ENCODE measurements at places on chromosomes 2 and 18.
A peak's percentile ranks its signal among the peaks of the same experiment; 100 is the strongest.

- DNase-seq = no peak
Measured at GRCh38 chr2:166106431-166107015, 21.3 kb downstream of the SCN1A start.

GRCh38 chr2:120511947-120512710, 166.2 kb downstream of the INHBB start:
- no peak for DNase-seq

DNA sequence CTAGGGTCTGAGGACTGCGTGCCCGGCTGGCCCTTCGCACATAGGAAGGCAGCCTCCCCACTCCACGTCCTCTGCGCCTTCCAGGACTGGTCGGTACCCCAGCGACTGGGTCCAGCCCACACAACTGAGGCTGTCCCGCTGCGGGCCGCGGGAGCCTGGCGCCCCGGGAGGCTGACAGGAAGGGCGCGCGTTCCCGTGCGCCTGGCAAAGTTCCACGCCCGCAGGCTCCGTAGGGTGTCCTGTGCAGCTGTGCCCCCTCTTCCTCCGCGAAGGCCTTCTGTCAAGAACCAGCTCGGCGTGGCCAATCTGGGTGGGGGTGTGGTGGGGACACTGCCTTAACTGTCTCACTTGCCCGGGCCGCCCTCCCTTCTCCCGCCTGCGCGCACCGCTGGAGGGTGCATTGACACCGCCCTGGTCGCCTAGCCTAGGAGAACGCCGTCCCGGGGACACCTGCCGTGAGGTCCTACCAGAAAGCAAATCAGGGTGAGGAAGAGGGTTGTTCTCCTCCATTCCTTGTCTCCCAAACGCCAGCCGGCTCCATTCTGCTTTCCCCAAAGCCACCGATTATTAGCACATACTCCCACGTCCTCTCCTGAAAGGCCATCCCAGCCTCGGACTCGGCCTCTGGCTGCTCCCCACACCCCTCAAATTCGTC, 618 bp upstream of the LYPD1 start:
- no peak for DNase-seq

DNA sequence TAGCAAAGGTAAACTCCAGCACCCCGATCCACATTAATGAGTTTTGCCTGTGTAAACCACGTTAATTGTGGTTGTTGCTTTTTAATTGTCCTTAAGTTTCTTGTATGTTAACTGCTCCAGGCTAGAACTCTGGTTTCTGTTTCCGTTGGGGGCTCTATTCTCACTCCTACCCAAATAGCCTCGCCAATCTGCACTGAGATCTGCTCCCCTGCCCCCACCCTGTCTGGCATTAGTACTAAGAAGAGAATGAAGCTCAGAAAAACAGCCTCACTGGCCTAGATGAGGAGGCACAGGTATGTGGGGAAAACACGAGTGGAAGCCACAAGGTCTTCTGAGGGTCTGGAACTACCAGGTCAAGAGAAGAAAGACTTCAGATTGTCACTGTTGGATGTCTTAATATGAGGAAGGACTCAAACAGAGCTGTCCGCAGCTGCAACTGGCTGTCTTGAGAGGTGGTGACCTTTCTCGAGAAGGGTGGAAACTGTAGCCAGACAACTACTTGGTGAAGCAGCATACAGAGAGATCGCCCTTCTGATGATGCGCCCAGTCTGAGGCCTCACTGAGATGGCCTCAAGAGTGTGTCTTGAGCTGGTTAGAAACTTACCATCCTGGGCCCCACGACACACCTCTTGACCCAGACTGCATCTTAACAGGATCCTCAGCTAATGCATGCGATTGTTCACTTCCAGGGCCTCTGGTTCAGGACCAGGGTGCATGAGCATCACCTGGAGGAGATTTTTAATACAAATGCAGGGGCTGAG, 73.1 kb downstream of the TGOLN2 start:
- DNase-seq = no peak

DNA sequence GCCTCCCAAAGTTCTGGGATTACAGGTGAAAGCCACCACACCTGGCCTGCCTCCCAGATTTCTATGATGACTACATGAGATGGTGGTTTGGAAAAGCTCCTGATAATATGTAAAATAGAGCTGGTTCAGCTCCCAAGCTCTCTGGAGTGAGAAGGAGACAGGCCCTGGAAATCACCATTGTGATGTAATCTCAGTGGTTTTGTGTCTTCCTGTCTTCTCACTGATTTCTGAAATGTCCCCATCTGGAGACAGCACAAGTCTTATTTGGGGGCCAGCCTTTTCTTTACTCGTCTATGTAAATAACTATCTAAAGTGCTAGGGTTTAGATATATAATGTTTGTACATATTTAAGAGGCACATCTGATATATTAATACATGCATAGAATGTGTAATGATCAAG, 64.0 kb downstream of the CCNT2 start:
- no peak for DNase-seq

DNA sequence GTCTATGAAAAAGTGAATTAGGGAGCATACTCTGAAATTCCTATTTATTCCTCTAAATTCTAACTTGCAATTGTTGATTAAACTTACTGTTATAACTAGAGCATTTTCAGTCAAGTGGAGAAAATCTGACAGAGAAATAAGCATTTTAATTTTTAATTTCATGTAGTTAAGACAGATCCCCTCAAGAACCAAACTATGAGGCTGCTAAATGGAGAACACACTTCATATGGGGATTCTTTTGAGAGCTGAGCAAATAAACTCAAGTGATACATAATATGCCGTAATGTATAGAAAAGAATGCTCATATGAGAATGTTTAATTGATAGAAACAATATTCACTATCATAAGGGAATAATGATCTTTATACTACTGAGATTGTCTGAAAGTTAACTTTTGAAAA, 340.8 kb downstream of the ERBB4 start:
- DNase-seq = no peak

- DNase-seq = peak; percentile 79
Measured at GRCh38 chr2:84919885-84920580, 14.6 kb downstream of the TMSB10 start.

GRCh38 chr2:76567478-76567877, 856.8 kb upstream of the GCFC2 start:
- DNase-seq = no peak

GRCh38 chr2:19312949-19313348, 45.5 kb downstream of the OSR1 start:
- DNase-seq = peak; percentile 12

DNA sequence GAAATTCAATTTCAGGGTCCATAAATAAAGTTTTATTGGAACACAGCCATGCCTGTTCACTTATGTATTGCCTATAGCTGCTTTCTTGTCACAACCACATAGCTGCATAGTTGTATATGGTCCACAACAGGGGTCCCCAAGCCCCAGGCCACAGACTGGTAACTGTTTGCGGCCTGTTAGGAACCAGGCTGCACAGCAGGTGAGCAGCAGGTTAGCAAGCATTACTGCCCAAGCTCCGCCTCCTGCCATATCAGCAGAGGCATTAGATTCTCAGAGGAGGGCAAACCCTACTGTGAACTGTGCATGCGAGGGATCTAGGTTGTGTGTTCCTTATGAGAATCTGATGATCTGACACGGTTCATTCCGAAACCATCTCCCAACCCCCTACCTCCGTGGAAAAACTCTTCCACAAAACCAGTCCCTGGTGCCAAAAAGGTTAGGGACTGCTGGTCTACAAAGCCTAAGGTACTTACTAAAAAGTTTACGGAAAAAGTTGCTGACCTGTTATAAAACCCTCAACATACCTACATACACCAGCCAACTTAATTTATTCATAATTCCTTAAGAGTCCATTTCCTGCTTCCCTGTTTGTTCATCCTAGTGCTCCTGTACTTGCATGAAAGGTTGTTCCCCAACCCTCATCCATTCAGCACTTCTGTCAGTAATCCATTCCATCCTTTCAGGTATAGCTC, 40.1 kb downstream of the NDUFAF7 start:
- DNase-seq = no peak

DNA sequence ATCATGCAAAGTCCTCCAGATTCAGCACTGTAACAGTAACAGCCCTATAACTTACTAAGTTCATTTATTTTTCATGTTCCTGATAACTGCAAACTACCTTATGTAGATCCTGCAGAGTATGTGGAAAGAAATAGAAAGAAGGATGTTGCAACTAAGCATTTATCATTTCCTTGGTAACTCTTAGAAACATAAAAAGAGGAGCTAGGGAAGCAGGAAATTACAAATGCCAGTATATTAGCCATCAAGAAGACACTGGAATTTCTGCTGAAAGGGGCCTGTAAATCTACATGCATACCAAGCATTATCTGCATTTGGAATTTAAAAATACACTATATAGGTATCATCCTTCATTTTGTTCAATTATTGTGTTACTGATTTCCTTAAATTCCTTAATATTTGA, 66.8 kb downstream of the PDE11A start:
- DNase-seq = no peak

DNA sequence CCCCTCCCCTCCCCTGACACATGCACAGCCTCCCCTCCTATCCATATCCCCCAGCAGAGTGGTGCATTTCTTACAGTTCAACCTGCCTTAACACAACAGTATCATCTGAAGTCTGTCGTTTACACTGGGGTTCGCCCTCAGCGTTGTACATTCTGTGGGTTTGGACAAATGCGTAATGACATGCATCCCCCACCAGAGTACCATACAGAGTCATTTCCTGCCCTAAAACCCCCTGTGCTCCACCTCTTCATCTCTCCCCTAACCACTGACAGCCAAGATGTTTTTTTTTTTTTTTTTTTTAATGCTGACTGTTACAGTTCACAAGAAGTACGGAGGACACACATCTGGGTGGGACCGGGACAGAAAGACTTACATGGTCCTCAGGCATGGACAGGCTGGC, 22.6 kb downstream of the POMC start:
- DNase-seq = no peak

DNA sequence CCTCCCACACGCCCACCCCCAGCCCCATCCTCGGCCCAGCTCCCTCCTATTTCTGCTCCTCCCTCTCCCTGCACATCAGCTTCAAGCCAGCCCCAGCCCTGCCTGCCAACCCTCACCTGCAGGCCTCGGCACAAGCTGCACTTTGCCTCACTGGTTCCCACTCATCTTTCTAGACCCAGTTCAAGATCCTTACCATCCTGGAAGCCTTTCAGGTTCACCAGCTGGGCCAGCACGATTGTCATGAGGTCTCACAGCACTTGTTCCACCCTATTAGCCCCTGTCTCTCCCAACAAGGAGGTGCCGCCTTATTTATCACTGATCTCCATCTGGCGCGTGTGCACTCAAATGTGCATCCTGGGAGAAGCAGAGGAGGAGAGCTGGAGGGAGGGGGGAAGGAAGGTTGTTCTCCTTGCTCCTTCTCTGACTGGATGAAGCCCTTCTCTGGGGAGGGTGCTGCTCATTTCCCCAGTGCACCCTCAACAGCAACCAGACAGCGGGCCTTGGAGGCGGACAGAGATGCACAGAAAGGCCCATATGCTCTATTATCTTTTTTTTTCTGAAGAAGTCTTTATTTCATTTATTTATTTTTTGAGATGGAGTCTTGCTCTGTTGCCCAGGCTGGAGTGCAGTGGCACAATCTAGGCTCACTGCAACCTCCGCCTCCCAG, 15.5 kb upstream of the BIN1 start:
- no peak for DNase-seq

- DNase-seq = peak; percentile 34
Measured at GRCh38 chr2:85997017-85997970, 108.4 kb downstream of the POLR1A start.

GRCh38 chr18:5983488-5983887, 88.2 kb upstream of the TMEM200C start:
- no peak for DNase-seq

- DNase-seq = no peak
Measured at GRCh38 chr2:48568547-48568946, 38.6 kb downstream of the STON1 start.

- DNase-seq = no peak
Measured at GRCh38 chr18:26487437-26487836, 60.9 kb downstream of the KCTD1 start.

GRCh38 chr2:20583425-20583881, 67.4 kb downstream of the HS1BP3 start:
- DNase-seq = no peak

DNA sequence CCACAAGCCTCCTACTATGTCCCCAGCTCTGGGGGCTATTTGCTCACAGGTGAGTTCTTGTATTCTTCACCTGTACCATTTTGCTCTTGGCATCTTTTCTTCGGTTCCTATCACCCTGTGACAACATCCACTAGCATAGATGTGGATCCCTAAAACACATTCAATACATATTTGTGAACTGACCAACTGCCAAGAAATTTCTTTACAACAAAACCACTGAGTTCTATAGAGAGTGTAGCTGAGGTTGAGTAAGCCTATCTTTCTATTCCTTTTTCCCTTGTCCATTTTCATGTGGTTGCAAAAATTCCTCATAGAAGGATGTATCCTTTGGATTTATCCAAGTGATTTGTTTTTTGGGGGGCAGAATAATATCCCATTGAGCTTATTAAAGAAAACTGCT, 192.7 kb upstream of the ITGA4 start:
- no peak for DNase-seq

GRCh38 chr2:236782938-236783337, 213.3 kb downstream of the ACKR3 start:
- DNase-seq = no peak

DNA sequence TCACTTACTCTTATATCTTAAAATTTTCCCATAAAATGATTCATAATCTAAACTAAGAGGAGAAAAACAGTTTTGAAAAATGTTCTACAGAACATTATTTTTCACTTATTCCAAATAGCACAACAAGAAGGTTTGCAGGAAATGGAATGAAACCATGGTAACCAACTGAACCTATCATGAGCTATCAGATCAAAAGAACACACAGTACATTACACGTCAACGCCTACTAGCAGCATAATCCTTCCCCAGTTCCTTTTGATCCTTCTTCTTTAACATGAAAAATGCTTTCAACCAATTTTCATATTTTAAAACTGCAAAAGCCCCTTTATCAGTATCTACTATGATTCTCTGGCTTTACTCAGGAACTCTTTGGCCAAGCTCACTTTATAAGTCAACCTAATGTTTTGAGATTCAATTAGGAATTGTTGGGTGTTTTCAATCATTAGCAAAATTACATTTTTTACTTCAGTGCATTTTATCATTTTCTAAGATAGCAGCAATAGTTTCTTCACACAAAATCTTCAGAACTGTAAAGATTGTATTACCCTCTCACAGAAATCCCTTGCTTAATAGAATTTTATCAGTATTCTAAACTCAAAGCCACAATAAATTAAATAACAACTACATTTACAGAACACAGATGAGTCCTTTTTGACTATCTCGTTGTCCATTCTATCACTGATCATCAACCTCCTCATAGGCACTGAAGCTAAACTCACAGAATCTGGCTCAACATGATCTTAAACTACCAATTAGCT, 102.5 kb downstream of the CHN1 start:
- DNase-seq = no peak

DNA sequence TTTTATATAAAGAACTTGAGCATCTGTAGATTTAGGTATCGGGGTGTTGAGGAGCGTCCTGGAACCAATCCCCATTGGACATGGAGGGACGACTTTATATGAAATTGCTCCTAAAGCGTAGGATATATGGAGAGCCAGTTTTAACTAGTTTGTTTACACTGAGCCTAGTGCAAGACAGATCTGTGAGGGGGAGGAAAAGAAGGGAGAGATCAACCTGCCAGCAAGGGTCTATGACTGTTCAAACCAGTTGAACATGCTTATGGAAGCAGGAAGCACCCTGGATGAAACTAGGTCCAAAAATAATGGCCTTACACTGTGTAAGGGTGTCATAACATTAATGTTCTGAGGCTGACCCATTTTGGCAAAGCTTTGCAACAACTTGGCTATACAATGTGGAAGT, 34.0 kb upstream of the SLC40A1 start:
- DNase-seq = no peak
